NCI-H1092 treated with DMSO at 0.1 percent for 48 hours (cell line): ENCODE measurements at places on chromosomes 7 and 10.

GRCh38 chr7:106814887-106815286, 50.2 kb upstream of the PIK3CG start:
- DNase-seq = no peak

DNA sequence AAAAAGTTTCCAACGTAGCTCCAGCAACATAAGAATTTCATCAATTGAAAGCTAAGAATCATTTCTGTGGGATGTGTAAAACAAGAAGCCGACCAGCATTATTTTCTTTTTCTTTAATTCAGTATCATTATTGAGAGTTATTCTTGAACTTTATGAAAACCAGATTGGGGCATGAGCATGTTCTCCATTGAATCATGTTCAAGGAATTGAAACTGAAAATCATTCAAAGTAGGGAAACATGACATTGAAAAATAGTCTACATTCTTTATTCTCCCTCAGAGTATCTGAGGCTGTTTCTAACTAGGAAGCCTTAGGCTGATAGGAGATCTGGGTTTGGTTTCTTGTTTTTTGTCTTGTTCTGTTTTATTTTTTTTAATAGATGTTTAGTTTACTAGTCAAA, 253.7 kb downstream of the DYNC1I1 start:
- DNase-seq = no peak

GRCh38 chr10:91144961-91145360, 75.5 kb upstream of the PCGF5 start:
- no peak for DNase-seq

DNA sequence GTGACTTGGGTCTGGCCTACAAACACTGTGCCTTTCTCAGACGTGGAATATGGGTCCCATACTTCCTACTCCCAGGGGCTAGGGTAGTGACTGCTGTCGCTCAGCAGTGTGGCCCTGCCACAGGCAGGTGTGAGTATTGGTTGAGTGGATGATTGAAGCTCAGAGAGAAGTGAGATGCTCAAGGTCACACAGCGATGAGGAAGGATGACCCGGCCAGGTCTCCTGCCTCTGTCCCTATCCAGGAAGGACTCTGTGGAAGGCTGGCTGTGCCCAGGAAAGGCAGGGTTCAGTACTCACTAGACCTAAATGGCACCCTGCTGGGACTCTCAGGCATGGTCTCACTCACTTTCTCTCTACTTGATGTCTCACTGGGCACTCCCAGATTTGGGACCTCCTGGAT, 2.8 kb downstream of the PRF1 start:
- DNase-seq = no peak

DNA sequence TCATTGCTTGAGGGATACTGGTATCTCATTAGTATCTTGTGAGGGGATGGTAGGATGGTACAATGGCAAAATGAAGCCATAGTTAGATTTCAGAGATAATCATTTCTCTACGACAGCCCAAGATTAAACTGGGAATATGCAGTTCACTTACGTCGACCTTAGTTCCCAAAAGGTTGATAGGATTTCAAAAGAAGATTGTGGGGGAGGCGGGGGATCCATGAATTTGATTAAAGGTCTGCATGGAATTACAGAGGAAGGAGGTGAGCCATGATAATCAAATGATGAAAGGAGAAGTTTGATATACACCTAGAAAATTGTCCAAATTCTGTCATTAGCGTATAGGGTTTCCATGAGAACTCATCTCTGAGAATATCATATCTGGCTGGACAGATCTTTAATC, 206.6 kb downstream of the CELF2 start:
- DNase-seq = no peak

GRCh38 chr10:132319853-132320653, 11.9 kb upstream of the LRRC27 start:
- DNase-seq = no peak

DNA sequence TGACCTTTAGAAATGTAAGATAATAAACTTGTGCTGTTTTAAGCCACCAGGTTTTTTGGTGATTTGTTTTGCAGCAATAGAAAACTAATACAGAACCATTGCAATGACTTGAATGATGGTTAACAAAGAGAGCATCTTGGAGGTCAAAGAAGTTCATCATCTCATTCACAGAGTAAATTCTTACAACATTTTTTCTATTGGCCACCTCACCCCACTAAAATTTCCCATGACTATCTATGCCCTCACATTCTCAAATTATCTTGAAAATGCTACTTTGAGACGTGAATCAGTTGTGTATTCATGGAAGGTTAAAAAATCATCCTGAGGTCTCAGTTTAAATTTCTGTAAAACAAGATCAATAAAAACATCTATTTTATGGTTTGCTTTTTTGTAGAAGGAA, 754.2 kb downstream of the SORCS1 start:
- no peak for DNase-seq

GRCh38 chr10:20237586-20237985, 421.4 kb downstream of the PLXDC2 start:
- no peak for DNase-seq

DNA sequence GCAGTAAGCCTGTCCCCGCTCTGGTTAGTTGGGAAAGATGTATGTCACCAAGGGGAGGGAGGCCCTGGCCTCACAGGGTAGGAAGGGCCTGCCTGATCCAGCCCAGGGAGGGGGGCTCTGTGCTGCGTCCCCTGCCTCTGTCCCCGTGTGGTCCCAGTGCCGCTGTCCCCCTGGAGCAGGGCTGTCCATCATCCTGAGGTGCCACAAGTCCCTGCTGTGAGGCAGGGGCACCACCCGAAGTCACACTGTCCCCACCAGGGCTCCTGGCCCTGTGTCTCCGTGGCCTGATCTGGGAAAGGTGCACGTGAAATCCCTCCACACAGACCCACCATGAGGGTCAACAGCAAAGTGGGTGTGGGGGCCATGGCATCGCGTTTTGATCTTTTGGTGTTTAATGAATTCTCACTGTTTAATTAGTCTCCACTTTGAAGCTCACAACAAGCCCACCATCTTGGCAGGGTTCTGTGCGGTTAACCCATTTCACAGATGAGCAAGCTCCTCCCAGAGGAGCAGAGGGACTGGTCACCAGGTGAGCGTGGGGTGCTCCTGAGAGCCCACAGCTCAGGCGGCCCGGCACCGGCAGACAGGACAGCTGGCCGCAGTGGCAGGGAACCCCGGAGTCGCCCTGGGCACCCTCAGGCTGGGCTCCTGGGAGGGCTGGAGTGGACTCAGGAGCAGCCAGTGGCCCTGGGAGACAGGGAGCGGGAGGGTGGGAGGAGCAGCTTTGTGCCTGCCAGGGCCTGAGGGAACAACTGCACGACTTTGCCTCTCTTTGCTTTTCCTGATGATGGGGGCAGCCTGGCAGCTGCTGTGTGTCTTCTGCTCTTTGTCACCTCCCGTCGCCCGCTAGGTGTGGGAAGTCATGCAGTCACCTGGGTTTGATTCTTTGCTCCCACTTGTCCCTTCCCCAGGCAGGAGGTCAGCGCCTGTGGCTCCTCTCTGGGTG, 12.0 kb upstream of the CRYGN start:
- DNase-seq = no peak

DNA sequence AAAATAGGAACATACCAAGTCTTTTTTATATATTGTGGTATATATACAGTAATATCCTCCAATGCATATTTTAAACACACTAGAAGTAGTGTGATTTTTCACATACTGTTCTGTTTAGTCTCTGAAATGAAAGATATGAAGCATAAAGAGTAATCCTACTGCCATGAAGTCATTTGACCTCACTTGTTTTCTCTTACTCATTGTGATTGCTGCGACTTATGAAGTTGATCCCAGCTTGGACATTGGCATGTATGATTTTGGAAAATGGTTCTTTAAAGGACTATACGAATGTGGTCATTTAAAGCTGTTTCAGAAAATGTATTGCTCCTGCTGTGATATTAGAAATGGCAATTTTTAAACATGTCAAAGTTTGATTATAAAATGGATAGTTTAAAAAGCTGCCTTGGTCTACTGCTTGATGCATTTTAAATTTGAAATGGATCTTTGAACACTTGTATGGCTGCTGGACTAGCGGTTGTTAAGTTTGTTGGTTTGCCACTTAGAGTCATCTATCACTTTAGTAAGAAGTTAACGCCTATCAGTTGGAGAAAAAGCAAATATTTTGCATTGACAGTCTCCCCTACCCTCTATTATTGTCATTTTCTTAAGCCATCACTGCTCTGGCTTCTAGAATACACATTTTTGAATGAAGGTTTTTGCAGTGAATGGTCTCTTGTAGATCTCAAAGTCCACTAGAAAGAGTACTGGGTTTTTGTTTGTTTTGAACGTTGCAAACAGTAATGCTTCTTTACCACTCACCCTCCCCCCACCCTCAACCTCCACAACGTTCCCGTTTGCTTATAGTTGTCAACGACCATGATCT, 881 bp upstream of the PCGF5 start:
- DNase-seq = no peak

DNA sequence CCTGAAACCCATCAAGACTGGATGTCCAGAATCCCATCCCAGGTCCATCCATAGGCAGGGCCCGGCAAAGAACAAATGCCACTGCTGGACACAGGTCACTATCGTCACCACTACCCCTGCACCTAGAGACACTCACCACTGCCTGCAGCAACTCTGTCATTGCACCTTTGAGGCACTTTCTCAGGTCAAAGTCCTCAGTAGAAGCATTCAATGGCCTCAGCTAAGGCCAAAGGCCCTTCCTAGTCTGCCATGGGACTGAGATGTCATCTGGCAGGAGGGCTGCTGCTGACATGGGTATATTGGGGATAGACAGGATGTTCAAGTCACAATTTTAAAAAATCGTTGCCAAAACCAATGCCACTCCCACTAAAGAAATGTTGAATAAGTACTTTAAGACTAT, 58.7 kb downstream of the GPAM start:
- no peak for DNase-seq

DNA sequence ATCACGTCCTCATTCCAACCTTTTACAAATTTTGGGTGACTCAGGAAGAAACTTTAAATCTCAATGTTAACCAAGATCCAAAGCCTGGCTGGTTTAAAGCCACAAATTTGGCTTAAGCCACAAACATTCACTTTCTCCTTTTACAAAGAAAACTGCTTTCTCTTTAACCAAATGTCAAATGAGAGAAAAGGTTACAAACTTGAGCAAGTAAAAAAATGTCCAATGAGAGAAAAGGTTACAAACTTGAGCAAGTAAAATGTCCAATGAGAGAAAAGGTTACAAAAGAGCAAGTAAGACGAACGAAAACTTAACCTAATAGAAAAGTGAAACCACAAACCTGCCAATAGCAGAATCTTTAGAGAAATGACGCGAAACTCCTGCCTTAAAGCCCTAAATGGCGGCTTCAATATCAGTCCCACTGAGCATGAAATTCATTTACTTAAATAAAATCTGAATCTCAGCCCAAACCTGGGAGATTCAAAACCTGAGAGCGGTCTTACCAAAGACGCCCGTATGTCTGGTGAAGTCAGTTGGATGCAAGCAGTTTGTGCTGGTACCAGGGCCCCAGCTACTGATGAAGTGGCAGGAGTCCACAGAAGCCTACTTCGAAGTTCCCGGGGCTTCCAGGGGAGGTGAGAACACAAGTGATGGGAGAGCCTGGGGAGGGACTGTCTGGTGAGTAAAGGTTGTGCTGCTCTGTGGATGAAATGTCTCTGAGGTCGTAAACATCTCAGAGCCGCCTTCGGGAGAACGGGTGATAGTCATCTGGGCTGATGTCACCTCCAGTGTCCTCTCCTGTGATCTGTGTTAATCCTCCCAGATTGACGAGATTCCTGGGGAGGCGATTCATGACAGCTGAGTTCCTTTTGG, 74.6 kb downstream of the PAXIP1 start:
- DNase-seq = no peak

DNA sequence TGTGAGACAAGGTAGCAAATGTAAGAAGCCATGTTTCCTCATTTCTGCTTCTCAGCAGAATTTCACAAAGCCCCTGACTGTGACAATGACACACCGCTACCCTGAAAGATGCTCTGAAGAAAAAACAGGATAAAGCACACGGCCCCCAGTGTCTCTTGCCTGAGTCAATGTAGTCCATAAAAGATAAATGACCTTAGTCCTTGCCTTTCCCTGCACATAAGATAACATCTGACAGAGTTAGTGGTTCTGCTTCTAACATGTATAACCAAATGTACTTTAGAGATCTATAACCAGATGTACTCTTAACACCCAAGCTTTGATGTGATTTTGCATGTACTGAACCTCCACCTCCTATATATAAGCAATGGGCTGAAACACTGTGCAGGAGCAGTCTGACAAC, 3.0 kb upstream of the SND1 start:
- DNase-seq = no peak

DNA sequence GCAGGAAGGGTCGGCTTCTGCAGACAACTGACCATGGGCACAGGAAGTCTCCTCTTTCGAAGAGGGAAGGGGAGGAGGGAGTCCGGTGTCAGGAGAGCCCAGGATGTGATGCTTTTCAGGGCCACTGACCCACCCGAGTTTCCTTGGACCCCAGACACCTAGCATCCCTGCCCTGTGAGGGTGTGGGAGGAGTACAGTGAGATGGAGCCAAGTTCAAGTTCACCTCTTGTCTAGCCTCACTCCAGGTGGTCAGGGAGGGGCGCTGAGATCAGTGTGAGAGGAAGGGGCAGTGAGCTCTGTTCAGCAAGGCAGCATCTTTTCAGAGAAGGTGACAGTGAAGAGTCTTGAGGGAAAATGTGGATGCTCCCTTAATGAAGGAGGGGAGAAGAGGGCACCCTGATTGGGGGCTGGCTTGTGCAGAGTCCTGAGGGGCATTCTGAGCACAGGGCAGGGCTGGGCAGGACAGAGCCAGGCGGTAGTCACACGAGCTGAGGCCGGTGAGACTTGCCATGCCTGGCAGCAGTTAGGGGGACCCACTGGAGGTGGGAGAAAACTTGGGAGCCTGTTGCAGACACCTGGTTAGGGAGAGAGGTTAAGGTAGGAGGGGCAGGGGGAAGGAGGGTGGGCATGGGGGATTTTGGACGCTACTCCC, 49.7 kb downstream of the ADCY1 start:
- DNase-seq = no peak

DNA sequence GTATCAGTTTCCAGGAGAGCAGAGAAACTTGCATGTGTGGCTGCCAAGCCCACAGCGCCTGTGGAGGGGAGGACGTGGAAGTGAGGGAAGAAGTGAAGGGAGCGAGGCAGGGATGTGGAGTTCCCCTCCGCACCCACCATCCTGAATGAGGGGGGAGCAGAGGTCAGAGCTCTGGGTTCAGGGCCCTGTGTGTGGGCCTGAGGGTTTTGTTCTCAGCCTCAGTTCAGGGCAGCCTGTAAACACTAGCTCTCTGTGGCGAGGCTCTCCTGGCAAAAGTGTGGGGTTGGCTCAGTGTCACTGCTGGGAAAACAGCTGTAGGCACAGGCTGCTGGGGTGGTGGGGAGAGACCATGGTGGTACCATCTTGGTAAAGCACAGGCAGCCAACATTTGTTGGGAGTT, 108.4 kb downstream of the C10orf105 start:
- DNase-seq = no peak

DNA sequence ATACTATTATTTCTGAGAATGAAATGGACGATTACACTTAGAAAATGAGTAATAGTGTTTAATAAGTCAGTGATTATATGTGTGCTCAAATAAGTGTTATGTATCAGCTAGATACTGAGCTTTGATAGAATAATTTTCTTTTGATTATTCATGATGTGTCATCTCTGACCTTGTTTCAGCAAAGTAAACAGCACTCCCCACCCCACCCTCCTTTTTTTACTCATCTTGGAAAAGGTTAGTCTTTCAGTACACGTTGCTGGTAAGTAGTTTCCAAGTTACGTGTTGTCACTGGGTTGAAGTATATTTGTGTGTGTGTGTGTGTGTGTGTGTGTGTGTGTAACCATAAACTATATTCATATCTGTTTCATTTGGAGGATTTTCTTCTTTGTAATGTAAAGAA, 84.1 kb downstream of the GNAI1 start:
- no peak for DNase-seq
